ENCODE measurements at places on chromosomes 4 and X.

GRCh38 chr4:187929024-187929423 lies 66.5 kb upstream of the ZFP42 start:
- DNase-seq: no peak

DNA sequence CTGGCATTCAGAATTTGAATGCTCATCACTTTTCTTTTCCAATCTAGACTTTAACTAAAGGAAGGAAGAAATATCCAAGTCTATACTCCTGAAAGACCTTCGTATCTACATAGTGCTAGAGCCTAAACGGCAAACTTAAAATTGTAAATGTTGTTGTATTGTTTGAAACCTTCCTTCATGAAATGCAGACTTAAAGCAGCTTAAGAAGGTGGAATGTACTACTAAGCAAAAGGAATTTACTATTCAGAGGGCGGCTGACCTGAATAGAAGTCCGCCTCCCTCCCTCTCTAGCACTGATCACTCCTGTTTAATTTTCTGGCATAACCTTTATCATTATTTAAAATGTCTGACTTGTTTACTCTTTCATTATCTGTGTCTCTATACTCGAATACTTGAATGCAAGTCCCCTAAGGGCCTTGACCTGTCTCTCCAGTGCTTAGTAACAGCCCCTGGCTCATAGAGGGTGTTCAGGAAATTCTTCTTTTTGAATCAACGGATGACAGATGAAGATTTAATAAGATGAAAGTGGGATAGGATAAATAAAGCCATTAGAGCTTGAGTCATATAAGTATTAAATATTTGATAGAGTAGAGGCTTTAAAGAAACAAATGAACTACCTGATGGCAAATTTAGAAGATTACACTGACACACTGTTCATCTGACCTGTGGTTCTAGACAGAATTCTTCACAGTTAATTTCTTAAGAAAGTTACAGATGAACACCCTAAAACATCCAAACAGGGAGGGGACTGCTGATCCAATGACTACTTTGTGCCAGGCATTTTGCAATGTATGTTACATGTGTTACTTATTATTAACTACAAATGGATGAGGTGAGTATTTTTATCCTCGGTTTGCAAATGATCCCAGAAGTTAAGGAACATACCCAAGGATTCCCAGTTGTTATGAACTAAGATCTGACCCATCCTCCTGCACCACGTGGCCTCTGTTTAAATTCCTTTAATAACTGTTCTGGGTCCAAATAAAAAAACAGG lies 20.2 kb upstream of the RBPJ start:
- no peak for DNase-seq

DNA sequence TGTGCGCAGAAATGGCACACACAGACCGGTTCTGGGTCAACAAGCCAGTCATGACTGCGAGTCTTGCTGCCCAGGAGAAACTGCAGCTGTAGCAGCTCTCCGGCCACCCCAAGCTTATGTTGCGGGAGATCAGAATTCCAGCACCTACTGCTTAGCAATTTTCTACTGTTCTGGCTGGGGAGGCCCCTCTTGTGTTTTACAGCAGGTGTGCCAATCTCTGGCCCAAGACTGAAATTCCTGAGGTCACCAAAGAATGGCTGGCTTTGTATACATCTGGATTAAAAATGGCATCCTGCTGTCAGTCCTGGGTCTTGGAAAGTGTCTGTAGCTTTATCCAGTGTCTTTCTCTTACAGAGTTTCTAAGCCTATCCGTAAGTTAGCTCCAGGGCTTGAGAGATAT lies 68.9 kb upstream of the TRAM1L1 start:
- no peak for DNase-seq

DNA sequence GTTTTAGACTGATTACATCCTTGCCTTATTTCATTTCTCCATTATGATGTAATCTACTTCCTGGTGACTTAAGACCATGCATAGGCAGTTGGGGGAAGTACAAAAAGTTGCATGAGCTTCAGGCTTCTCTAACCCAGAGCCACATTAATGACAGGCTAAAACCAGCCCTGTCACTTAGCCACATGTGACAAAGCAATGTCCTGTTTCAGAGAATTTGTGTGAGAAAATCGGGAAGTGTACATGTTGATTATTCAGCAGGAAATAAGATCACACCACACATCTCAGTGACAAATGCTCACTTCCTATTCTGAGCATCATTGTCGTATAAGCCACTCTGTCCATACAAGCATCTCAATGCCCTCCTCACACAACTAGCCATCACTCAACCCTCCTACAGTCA lies 98.5 kb upstream of the MAGEB16 start:
- no peak for DNase-seq

DNA sequence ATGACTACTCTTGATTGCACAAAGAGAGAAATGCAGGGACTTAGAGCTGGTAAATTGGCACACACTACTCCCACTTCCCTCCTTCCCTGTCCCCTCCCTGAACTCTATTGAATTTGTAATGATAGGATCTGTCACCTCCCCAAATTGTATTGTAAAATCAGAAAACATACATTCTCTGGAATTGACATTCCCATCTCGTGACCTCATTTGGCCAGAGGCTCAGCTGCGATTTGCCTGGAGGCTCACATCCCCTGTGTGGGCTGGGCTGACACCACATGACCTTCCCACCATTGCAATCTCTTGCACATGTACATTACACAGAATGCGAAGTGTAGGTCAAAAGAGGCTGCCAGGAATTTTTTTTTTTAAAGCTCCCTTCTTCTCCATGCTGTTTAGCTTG lies 172.1 kb downstream of the MID1IP1 start:
- DNase-seq: no peak

DNA sequence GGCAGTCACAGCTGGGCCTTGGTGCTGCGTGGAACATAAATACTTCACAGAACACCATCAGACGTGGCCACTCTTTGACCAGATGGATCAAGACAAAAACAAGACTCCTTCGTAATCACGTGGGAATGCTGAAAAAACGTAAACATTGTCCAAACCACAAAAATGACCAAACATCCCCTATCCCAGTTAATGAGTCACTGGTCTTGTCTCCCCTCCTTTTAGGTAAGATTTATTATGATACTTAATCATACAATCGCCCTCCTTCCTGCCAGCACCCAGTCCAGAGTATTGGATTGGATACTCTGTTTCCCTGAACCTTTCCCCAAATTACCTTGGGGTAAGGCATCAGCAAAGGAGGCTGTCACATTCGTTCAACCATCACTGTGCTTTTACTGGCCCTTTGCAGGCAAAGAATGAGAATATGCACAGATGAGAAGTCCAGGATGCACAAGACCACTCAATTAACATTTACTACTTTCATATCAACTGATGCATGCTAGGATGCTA lies 601 bp upstream of the TCEANC start:
- DNase-seq: no peak

DNA sequence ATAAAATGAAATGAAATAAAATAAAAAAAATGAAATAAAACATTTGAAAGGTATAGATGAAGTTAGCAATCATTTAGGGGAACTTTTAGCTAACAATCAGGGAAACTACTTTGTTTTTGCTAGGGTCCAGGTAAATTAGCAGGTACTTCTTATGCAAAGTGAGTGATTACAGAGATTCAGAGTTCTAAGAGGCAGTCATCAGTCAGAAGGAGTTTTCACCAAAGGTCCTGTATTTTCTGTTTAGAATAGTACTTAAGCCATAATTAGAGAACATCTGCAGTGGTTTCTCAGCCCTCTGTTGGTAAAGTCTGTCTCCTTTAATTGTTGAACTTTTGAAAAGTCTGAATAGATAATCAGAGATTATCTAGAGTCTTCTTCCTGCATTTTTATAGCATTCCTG lies 50.6 kb downstream of the STIM2 start:
- DNase-seq: no peak
